ENCODE measurements at places on chromosomes 3 and 15.

- no peak for DNase-seq
Measured at GRCh38 chr3:157077565-157077991, 82.4 kb downstream of the CCNL1 start.

GRCh38 chr3:11591391-11592282, 52.1 kb downstream of the VGLL4 start:
- no peak for DNase-seq

DNA sequence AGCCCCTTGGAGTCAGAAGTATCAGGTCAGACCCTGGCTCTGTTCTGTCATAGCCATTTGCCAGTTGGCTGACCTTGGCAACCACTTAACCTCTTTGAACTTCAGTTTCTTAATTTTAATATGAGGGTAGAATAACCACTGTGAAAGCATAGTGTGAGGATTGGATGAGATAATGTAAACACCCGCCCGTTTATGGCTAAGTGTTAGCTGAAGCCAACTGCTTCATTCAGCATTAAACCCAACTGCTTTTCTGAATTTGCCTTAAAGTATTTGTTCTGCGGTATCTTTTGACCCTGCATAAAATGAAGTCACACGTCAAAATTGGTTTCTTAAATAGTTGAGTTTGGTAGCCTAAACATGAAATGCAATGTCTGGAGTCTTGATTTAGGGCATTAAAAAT, 121.5 kb upstream of the ABHD17C start:
- DNase-seq, result no peak

DNA sequence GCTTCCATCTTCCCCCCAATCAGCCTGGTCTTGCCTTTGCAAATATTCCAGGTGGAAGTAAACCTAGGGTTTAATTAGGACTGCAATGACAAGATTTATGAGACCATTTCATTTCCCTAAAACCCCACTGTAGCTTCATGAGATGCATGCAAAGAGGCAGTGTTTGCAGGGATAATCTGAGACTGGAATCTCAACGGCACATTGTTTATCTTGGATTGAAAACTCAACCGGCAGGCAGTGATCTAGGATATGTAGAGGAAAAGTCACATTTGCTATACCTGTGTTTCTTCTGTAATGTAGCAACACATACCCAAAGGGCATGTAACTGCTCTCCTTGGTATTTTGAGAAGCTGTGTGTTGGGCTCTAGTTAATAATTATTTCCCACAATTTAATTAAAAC, 18.7 kb upstream of the CLSTN2 start:
- DNase-seq, result no peak

- DNase-seq, result no peak
Measured at GRCh38 chr3:139285691-139286090, 58.1 kb upstream of the MRPS22 start.
